ENCODE measurements at places on chromosomes 12 and 14.

GRCh38 chr14:29442696-29443095, 485.0 kb downstream of the PRKD1 start:
- DNase-seq = peak; percentile 77

- DNase-seq = no peak
These were observed 154.2 kb downstream of the PLCZ1 start for GRCh38 chr12:18583655-18584054.

DNA sequence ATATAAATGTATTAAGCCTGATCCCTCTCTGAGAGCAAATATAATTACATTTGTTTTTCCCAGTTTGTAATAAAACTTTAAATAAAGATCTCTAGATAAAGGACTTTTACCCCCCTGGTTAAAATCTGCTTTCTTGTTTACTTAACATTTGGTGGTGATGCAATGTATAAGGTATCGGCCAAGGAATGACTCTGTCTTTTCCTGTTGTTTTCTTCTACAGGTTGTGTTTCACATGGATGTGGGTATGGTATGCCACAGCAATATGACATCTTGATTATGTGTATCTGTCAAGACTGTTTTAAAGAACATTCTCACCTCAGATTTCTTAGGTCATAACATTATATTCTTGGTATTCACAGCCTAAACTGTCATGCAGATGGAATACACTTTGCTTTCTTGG, 210.6 kb upstream of the NOVA1 start:
- no peak for DNase-seq

DNA sequence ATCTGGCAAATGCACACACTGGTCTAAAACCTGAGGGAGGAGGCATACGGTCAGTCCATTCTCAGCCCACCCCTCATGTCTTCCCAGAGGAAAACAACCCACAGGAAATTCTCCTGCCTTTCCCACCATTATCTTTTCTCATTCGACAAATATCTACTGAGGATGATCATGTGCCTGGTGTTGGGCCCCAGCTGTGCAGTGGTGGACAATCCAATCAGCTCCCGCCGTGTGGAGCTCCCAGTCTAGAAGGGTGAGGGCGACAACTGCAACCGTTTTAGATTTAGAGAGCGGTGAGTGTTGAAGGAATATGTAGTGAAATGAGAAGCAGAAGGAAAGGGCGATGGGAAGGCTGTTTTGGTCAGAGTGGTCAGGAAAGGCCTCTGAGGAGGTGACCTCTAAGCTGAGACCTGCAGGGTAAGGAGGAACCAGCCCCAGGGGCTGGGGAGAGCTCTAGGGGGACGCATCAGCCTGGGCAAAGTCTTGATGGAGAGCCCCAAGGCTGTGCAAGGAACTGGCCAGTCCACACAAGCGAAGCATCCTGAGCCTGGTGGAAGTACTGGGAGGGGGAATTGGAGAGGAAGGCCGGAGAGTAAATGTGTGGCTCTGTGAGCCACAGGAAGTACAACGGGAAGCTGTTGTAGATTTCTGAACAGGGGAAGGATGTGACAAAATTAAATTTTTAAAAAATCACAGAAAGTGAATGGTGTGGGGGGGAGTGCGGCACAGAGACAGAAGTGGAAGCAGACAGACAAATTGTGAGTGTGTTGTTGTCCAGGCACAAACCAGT, 192.8 kb downstream of the NTF3 start:
- DNase-seq = no peak

GRCh38 chr14:33404054-33404453, 465.4 kb downstream of the NPAS3 start:
- peak; percentile 69 for DNase-seq

DNA sequence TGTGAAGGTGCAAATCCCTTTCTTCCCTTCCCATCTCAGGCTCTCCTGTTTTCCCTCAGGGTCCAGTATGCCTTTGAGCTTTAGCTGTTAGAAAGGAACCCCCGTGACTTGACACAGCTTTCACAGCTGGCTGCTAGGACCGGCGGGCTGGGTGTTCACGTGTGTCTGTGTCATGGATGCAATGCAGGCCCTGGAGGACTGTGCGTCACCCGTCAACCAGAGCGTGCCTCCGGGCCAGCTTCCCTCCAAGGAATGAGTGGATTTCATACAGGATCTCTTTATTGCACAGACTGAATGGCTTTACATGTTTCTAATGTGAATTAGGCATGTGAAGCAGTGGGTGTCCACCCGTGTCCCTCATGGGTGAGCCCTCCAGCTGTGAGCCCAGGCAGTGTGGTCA, 77.4 kb downstream of the AACS start:
- DNase-seq = no peak

GRCh38 chr14:31405599-31406232, 14.6 kb downstream of the HEATR5A start:
- no peak for DNase-seq

- peak; percentile 10 for DNase-seq
These were observed 800 bp downstream of the PCNX4 start for GRCh38 chr14:60092526-60092920.

- DNase-seq = no peak
These were observed 18.1 kb downstream of the MLXIP start for GRCh38 chr12:122096591-122097149.

- DNase-seq = no peak
These were observed 276.5 kb downstream of the PAWR start for GRCh38 chr12:79414252-79414651.

DNA sequence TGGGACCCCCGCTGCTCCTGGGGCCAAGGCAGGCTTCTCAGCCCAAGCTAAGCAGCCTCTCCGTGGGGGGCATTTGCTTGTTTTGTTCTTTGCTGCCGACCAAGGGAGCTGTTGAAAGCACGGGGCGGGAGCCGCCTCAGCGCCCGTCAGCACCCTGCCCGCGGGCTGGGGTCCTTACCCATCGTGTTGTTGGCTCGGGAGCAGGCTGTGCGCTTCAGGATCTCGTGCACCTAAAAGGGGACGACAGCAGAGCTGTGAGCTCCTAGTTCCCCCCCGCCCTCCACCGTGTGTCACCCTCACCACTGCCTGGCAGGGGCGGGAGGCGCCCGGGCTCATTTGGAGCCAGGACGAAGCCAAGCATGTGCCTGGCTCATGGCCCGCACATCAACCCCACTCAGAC, 117.5 kb downstream of the ANO2 start:
- no peak for DNase-seq

DNA sequence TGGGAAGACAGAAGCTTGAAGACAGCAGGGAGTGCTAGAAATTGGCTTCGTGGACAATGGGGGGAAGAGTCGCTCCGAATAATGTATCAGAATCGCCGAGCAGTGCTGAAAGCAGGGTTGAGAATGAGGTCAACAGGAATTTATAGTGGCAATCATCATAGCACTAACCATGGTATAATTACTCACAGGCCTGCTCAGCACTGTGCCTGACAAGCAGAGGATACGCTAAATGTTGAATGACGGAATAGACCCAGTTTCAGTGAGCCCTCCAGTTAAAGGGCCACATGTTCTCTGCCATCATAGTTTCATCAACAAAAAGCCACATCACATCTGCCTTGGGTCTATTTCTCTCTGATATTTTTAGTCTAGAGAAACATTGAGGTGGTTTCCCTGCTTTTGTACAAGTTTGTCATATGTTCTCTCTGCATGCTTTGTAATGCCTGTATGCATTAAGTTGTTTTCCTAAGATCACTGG, 130.3 kb upstream of the EGLN3 start:
- DNase-seq = peak; percentile 42

- DNase-seq = peak; percentile 16
These were observed 293.0 kb upstream of the TBX3 start for GRCh38 chr12:114976959-114977358.

DNA sequence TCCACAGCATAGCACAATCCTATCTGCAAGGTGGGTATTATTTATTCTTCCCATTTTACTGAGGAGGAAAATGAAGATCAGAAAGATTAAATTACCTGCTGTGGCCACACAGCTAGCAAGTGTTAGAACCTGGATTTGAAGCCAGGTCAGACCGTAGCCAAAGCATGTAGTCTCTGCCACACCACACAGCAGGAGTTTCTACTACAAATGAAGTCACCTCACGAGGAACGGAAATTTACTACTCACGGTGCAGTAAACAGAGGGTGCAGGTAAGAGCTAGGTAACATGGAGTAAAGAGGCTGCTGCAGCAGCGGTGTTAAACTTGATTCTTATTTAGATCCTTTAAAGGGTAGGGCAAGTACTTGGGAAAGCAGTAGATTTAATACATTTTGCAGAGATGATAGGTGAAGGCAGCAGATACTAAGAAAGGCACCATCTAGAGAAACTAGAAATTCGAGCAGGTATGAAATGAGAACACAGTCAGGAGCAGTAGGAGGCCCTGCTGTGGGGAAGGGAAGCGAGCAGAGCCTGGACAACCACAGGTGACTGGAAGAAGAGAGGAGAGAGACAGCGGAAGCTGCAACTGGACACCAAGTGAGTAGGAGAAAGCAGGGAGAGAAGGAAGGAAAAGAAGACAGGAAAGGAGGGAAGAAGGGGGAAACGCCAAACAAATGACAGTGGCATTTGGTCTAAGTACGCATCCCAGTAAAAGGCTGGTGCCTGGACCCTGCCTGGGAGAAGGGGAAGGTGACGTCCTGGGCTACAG, 21.5 kb downstream of the SPTB start:
- DNase-seq = no peak

- DNase-seq = no peak
These were observed 5.9 kb upstream of the FAM181A start for GRCh38 chr14:93921001-93921806.

GRCh38 chr12:67446716-67447115, 177.6 kb downstream of the CAND1 start:
- DNase-seq = no peak

- no peak for DNase-seq
These were observed 167.2 kb downstream of the PHETA1 start for GRCh38 chr12:111201495-111202236.

GRCh38 chr12:93802698-93803423, 125.7 kb downstream of the CRADD start:
- no peak for DNase-seq

DNA sequence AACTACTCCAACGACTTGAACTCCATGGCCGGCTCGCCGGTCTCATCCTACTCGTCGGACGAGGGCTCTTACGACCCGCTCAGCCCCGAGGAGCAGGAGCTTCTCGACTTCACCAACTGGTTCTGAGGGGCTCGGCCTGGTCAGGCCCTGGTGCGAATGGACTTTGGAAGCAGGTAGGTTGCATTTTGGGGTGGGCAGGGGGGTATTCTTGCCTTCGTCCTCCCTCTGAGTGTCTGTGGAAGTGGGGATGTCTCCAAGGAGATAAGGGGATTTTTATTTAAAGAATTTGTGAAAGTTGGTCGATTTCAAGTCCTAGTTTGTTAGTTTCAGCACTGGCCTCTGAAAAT, 1.3 kb downstream of the ASCL1 start:
- no peak for DNase-seq

- DNase-seq = peak; percentile 70
These were observed 31.9 kb upstream of the ZFP36L1 start for GRCh38 chr14:68824517-68825347.

- peak; percentile 44 for DNase-seq
These were observed 1.8 kb upstream of the COX14 start for GRCh38 chr12:50110127-50110761.

GRCh38 chr14:105378199-105378598, 20.1 kb upstream of the TEX22 start:
- DNase-seq = no peak

DNA sequence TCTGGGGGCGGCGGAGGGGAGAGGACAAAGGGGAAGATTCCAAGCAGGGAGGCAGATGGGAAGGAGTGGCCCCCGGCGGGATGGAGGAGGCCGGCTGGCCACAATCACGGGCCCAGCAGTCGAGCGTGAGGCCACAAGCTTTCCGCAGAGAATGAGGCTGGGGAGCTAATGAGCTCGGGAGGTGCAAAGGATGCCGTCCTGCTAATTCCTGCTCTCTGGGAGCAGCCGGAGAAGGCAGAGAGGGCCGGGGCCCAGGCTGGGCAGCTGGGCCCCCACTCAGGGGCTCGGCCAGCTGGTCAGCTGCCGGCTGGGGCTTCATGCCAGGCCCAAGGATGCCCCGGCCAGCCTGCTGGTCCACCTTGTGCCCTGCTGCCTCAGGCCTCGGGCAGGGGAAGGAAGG, 98.1 kb upstream of the LHX5 start:
- DNase-seq = no peak

DNA sequence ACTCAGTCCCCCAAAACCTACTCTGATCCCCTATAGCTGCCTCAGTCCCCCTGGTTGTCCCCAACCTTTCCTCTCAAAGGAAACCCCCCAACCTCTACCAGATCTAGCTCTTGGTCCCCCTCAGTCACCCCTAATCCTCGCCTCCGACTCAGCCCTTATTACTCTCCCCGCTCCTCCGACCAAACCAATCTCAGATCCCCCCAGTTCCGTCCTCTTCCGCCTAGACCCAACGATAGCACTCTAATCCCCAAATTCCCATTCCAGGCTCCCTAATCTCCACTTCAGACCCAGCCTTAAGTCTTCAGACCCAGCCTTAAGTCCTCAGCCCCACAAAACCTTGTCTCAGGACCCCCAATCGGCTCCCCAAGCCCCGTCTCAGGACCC, 612 bp downstream of the VPS37B start:
- DNase-seq = no peak

- no peak for DNase-seq
These were observed 331.1 kb downstream of the BCL11B start for GRCh38 chr14:98940693-98941437.

DNA sequence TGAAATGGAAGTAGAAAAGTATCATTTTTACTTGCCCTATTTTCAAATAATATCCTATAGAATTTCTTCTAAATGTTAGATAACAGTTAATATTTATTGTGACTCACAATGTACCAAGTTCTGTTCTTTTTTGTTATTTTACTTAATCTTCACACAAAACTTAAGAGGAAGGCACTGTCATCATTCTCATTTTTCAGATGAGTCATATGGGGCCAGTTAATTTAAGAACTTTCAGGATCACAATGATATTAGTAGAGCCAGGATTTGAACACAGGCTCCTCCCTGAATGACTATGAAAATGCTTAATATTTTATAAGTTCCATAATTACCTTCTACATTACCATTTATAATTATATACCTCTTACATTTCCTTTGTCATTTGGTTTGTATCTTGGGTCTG, 10.4 kb upstream of the TMEM260 start:
- no peak for DNase-seq

DNA sequence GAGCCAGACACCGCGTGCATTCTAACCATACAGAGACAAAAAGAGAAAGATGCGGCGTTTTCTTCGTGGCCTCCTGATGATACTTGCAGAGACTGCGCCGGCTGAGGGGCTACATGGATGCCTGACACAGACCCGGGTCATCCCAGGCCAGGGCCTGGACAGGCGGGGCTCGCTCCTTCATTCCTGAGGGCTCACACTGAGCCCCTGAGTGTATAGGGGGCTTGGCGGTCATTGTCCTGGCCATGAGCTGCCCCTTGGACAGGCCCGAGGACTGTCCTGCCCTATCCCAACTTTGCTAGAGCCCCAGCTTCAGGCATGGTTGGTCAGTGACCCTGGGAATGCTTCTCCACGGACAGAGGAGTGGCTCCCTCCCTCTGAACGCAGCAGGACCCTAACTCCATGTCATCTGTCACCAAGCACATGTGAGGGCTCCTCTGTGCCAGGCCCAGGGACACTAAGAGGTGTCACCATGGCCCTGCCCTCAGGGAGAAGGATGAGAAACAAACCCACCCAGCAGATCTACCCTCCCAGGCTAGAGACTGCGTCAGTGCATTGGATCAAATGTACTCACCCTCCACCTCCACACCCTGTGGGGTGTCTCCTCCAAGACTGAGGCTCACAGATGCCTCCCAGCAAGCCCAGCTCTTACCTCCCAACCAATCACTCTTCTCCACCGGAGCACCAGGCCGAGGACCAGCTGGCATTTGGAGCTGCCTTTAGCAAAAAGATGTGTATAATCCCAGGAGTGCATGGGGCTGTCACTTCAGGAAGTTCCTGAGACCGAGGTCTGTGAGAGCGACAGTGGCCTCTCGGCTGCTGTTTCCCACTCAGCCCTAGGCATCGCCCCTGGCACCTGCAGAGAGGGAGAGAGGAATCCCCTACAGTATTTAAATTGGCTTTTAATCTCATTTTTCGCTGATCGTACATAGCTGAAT, 102.7 kb downstream of the DICER1 start:
- DNase-seq = no peak

All from A172 (cell line).